Mesenchymal stem cell (in vitro differentiated cells and primary cell): ENCODE measurements at places on chromosomes 11 and 22.

DNA sequence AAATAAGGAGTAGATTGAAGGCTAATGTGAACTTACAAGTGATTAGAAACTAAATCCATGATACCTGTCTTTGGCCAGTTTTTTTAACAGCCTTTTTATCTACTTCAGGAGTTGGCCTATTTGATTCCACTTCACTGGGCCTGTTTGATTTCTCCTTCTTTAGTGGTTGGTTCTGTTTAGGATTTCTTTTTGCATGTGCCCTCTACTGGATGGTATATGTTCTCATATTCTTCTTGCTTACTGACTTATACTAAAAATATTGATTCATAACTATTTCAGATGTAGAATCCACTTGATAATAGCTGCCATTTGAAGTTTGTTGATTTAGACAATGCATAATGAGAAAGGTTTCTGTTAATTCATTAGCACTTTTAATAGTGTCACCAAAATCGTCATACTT is 53.9 kb downstream of the USP47 start:
- no peak for DNase-seq

DNA sequence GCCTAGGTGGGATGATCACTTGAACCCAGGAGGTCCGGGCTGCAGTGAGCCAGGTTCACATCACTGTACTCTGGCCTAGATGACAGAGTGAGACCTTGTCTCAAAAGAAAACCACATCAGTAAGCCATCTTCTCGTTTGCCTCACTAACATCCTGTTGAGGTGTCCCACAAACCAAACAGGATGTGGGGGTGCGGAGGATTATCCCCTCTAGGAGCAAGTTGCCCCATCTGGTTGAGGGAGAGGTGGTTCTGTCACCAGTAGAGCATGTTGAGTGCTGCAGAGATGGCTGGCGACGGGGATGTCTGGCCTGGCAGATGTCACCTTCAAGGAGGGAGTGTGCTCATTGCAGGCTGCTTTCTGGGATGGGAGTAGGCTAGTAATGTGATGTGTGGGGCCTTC is 72.4 kb downstream of the ZNRF3 start:
- peak; percentile 9 for DNase-seq

- no peak for DNase-seq
Measured at GRCh38 chr11:114250993-114251814, 45.0 kb upstream of the NNMT start.

GRCh38 chr11:104531075-104531474 is 367.1 kb upstream of the PDGFD start:
- DNase-seq, result no peak

DNA sequence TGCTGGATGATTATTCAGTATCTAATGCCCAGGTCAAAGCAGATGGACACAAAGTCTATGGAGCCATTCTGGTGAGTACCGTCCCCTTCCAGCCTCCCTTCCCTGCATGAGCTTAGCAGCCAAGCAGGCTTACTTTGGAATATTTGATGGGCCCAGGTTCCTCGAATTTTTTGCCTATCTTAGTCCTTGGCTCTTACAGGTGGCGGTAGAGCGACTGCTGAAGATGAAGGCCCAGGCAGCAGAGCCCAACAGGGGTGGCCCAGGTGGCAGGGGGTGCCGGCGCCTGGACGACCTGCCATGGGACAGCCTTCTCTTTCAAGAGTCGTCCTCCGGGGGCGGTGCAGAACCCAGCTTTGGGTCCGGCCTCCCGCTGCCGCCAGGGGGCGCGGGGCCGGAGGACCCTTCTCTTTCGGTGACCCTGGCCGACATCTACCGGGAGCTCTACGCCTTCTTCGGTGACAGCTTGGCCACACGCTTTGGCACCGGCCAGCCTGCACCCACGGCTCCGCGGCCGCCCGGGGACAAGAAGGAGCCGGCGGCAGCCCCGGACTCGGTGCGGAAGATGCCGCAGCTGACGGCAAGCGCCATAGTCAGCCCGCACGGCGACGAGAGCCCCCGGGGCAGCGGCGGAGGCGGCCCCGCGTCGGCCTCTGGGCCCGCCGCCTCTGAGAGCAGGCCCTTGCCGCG is 741 bp upstream of the TMEM179B start:
- DNase-seq, result peak; percentile 88

DNA sequence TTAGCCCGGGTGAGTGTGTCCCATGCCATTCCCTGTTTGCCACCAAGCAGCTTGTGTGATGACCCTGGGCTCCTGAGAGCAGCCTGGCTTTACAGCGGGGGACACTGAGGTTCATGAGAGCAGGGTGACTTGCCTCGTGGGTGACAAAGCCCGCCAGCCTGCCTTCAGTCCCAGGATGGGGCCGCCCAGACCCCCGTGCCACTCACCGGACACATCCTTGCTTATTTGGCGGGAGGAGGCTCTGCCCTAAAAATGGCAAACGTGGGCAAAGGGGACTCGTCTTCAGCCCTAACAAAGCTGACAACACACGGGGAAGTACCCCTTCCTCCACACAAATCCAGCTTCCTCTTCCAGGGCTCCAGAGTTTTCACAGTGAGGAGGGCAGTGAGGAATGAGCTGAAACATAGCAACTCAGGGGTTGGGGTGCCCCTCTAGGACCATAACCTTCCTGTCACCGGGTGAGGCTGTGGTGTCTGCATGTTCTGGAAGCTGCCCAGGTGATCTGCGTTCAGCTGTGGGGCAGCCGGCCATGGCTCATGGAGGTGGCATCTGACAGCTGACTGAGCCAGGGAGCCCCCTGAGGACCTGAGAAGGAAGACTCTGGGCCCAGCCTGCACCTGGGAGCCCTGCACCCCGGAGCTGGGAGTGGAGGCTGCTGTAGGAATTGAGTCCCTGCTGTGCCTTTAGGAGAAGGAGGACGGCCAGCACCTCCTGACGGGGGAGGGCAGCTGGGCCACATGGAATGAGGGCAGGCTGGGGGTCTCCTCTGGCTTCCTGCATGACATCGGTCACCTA is 16.7 kb downstream of the RIBC2 start:
- DNase-seq, result no peak

GRCh38 chr11:108551651-108552462 is 41.7 kb downstream of the EXPH5 start:
- DNase-seq, result no peak

DNA sequence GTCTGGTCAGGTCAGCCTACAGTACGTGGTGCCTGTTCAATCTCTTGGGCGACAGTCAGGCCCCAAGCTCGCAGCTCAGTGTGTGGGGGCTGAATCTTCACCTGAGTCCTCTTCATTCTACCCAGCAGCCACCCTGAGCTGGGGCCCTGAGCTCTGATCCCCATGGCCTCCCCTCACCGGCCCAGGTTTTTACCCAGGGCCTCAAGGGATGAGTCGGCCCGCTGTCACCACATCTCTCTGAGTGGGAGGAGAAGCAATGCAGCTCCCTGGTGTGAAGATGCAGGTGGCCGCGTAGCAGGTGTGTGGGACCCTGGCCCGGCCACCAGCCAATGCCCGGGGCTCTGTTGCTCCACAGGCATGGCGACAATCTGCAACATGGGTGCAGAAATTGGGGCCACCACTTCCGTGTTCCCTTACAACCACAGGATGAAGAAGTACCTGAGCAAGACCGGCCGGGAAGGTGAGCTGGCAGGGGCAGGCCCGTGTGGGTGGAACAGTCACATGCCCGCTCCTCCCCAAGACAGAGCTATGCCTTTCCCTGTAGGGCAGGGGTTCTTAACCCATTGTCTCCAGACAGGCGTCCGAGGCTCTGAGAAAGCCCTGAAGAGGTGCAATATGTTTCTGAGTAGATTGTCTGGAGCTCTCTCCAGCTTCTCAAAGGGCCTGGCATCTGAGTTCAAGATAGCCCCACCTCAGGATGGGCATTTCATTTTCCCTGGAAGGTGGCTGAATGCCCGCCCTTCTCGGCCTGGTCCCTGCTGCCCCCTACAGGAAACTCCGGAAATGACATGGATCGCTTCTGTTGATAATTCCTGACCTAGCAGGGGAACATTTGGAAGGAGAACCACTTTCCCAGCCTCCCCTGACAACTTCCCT is 26.9 kb downstream of the POLR3H start:
- DNase-seq, result peak; percentile 59

GRCh38 chr11:117700551-117700950 is 96.5 kb downstream of the DSCAML1 start:
- no peak for DNase-seq

- no peak for DNase-seq
Measured at GRCh38 chr22:49658902-49659280, 168.8 kb downstream of the BRD1 start.

DNA sequence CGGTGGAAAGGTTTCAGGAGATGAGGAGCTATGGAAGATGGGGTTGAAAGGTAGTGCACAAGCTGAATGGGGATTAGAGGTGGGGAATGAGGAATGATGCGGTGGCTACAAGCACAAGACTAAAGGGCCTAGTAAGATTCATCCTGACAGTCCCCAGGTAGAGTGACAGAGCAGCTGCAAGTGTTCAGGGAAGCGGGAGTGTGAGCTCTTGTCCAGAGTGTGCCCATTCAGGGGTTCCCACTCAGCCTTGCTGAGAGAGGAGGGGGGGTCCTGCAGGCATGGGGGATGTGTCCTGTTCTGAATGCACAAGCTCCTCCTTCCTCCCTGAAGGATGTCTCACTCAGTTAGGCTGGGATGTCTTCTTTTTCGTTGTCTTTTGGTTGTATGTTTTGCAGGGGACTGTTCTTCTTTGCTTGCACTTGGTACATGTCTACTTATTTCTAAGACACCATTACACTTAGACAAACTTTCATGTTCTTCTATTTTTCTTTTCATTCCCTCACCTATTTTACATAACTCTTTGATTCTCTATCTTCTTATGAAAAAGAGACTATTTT is 25.8 kb upstream of the CLPB start:
- no peak for DNase-seq

- no peak for DNase-seq
Measured at GRCh38 chr11:14082338-14082737, 119.8 kb downstream of the SPON1 start.

DNA sequence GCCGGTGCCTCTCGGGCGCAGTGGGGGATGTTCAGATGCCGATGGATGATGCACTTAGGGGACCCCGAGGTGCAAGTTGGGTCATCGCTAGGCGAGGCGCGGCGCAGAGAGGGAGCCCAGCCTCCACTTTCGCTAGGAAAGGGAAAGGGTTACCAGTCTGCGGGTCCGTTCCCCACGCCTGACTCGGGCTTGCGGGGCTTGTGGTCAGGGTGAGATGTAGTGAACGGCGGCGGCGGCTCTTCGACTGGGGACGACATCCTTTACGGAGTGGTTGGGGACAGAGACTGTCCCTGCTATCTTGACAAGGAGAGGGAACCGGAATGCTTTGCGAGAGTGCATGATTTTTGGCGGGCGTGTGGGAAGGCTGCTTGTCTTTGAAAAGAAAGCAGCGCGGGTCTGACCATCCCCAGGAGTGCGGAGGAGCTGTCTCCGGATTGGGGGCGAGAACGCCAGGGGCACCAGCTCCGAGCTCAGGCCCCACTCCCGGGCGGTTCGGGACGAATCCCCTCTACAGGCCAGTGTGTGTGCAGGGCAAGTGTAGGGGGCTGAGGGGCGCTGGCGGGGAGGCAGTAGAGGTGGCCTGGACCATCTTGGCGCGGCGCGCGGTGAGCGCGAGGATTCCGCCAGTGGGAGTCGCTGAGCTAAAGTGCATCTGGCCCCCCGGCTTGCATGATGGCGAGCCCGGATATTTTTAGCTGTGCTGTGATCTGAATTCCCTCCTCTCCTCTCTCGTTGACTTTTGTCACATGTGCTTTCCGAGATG is 1.1 kb downstream of the FAT3 start:
- DNase-seq, result peak; percentile 5

- DNase-seq, result no peak
Measured at GRCh38 chr11:116577956-116578355, 194.8 kb downstream of the BUD13 start.

DNA sequence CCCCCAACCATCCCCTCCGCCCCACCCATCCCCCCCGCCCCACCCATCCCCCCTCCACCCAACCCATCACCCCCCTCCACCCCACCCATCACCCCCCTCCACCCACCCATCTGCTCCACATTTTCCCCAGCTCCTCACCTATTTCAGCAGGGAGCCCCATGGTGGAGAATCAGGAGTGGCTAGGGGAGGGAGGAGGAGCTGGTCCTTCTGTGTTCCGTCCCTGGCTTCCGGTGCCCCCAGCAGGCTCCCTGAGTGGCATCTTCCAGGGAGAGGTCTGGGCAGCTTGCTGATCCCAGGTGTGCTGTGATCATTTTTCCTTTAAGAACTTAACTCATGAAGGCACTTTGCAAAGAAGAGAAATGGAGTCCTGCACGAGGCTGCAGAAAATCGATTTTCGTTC is 365.8 kb downstream of the TBC1D22A start:
- DNase-seq, result no peak

- no peak for DNase-seq
Measured at GRCh38 chr11:76659672-76660532, 10.6 kb downstream of the LRRC32 start.

- no peak for DNase-seq
Measured at GRCh38 chr11:41102471-41102870, 357.0 kb downstream of the LRRC4C start.

DNA sequence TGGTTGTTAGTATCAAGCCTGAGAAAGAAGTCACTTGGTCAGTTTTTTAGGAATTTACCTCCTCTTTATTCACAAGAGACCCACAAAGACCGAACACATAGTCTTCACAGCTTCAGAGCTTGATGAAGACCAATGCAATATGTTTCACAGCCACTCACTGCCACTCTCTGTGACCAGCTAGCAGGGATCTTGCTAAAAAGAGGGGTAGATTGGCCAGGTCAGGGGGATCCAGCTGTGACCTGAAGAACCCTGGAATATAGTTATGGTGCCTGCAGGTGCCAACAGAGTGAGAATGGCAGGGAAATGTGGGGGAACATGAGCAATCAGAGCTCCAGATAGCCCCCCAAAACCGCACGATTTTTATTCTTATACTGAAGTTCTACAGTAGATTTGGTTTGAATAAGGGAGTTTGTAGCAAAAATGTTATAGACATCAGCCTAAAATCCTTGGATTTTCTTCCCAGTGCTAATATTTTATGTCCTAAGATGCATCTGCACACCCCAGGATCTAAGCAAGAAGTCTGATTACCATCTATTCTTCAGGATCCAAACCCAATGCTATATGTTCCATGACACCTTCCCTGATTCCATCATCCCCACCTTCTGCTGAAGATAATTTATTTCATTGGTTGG is 8.7 kb downstream of the POU2AF1 start:
- no peak for DNase-seq

DNA sequence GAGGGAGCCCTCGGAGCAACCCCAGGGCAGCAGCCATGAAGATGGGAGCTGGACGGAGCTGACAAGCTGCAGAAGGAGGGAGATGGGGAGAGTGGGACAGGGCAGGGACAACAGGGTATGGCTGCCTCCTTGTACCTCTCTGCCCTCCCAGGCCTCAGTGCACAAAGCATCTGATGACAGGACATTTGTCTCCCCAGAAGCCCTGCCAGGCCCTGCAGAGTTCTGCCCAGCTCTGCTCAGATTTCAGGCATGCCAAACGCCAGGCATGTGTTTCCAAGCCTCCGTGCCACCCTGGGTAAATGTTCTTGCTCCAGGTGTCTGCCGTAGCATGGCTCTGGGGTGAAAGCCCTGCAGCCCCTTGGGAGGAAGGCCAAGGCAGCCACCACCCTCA is 1.1 kb upstream of the IFITM10 start:
- DNase-seq, result no peak

- no peak for DNase-seq
Measured at GRCh38 chr22:48960980-48961660, 866.6 kb downstream of the BRD1 start.

GRCh38 chr11:101692980-101693379 is 109.2 kb upstream of the TRPC6 start:
- no peak for DNase-seq

- no peak for DNase-seq
Measured at GRCh38 chr22:23450434-23450795, 129.7 kb downstream of the IGLL1 start.
